ENCODE measurements at places on chromosomes 6 and 20. TPM values are rescaled to one million over a fixed set of nuclear protein-coding genes. Genes with fewer than 3 reads are reported as not detected.

HLA-DRA gene
- total RNA-seq: 40.0 TPM

HTR1B gene
- total RNA-seq: 4.7 TPM

ZBTB46 gene
- 12.1 TPM for total RNA-seq

CLPSL1 gene
- total RNA-seq: not detected

TCF15 gene
- 0.44 TPM for total RNA-seq

ADGRB3 gene
- total RNA-seq: 45.9 TPM

PTPRT gene
- 12.1 TPM for total RNA-seq

RAET1L gene
- not detected for total RNA-seq

MMP24OS gene
- 18.3 TPM for total RNA-seq

SUMO4 gene
- total RNA-seq: 16.1 TPM

HTR1E gene
- 0.33 TPM for total RNA-seq

C20orf204 gene
- total RNA-seq: 1.0 TPM

NOX3 gene
- not detected for total RNA-seq

GSTA3 gene
- not detected for total RNA-seq

Data from camera-type eye (tissue), 1 donor.